HT1080 (cell line): ENCODE measurements at places on chromosomes 1 and 21. TPM values are rescaled to one million over a fixed set of nuclear protein-coding genes. Genes with fewer than 3 reads are reported as not detected.
A peak's percentile ranks its signal among the peaks of the same experiment; 100 is the strongest.

GRCh38 chr1:3992103-3992556 lies 92.1 kb upstream of the C1orf174 start:
- DNase-seq, result no peak

DNA sequence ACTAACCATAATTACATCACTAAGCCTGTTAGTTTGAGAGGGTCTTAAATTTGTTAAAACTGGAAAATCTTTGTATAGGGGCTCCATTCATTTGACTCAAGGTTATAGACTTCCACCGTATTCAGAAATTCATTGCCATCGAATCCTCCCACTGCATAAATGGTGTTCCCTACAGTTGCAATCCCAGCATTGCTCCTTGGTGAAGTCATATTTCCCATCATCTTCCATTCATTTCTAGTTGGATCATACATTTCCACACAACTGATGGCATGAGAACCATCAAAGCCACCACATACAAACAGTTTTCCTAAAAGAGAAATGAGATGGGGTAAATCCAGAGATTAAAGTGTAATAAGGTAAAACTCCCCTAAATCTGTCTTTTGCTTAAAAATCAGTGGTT lies 19.1 kb downstream of the IVNS1ABP start:
- no peak for DNase-seq

- no peak for DNase-seq
Observed at GRCh38 chr1:11594222-11594621, 60.0 kb downstream of the FBXO2 start.

DNA sequence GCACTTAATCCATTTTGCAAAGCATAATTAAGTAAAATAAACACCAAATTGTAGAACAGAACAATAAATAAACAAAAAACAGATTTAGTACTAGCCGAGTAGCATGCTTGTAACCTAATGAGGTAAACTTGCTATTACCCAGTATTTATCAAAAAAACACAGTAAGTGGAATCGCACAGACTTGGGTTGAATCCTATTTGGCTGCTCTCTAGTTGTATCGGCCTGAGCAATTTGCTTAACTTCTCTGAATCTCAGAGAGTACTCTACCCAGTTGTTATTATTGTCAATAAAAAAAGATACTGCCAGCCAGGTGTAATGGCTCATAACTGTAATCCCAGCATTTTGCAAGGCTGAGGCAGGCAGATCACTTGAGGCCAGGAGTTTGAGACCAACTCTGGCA lies 664.3 kb downstream of the ADGRL2 start:
- DNase-seq, result no peak

- DNase-seq, result no peak
Observed at GRCh38 chr21:45331531-45332147, 43.9 kb upstream of the POFUT2 start.

DNA sequence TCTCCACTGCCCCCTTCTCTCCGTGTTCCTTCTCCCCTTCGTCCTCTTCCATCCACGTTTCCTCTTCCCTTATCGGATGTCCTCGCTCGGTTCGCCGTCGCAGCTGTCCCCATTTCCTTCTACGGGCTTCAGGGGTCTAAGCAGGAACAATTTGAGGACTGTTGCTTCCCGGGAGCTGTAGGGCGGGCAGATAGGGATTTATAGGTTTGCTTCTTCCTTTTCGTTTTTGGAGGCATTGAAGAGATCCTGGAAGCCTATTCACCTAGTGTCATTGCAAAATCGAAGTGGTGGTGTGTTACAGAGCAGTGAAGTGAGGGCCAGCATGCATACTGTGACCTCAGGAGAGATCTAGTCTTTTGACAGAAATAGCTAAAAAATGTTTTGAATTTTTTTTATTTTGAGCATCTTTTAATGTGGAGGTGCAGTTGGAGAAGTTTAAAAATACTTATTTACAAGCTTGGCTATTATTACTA lies 897 bp downstream of the ZYG11B start:
- no peak for DNase-seq

GRCh38 chr1:222919478-222919865 lies 104.6 kb downstream of the DISP1 start:
- DNase-seq, result no peak

- no peak for DNase-seq
Observed at GRCh38 chr1:53089478-53090226, 27.6 kb downstream of the PODN start.

- DNase-seq, result peak; percentile 34
Observed at GRCh38 chr21:41580758-41581554, 73.0 kb upstream of the TMPRSS2 start.

GRCh38 chr1:48792961-48793360 lies 16.3 kb upstream of the BEND5 start:
- DNase-seq, result no peak

- no peak for DNase-seq
Observed at GRCh38 chr1:106225403-106225802, 831.1 kb upstream of the PRMT6 start.

DNA sequence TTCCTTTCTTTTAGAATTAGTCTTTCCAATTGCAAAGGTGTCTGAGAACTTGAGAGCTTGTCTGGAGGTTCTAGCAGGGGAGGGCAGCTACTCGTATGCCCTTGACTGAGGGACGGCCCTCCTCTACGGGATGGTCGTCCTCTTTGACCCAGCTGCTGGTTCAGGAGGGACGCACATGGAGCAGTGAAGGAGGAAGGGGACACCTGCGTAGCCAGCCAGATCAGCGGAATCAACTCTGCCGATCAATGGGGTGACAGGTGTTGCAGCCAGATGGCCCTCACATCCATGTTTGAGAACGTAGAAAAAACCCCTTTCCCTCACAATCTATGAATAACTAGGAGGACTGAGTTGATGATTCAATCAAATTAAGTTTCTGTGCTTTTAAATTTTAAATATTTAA lies 15.7 kb upstream of the A3GALT2 start:
- DNase-seq, result no peak

GRCh38 chr1:31505911-31506497 lies 70.3 kb upstream of the TINAGL1 start:
- peak; percentile 71 for DNase-seq

DNA sequence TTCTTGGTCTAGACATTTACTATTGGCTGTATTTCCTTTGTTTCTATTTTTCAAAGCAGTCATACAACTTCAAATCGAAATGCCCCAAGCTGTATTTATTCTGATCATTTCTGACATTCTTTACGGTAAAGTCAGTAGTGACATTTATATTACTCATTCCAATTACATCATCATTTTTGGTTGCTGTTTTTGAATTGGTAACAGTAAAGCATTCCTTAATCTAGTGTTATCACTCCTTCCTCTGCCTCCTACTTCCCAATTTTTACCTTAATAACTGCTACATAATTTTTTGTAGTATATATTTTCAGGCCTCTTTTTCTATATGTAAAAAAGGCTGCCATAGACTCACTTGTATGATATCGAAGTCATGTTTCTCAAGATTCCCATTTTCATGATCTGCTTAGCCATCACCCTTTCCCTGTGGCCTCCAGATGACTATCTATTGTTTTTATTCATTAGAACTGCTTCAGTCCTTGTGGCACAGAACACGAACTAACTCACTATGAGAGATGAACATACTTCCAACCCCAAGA lies 167.2 kb downstream of the RUNX1 start:
- peak; percentile 88 for DNase-seq

DNA sequence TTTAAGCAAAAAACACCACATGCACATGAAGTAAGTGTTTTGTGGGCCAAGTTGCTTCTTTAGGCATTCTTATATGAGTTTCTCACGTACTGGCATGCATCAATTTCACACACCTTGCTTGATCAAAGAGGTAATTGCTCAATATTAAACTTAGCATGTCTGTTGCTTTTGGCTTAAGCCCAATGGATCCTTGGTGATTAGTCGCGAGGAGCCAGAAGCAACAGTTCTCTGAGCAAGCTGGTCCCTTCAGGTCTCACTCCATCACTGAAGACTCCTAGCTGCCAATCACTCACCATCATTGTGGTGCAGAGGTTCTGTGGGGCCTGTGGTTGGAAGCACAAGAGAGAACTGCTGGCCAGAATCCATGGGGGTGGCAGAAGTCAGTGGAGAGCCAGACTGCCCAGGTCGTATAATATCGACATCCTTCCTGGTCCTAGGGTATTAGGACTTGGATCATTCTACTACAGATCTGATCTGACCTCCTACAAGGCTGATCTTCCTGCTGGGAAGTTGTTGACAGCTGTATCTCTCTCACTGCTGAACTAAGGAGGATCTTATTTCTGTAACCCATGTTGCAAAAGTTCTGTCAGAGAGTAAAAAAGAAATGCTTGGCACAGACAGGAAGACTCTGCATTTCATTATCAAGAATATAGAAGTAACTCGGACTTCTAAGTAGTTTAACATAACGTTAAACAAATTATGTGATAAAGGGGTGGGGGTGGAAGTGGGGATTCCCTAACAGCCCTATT lies 140.5 kb downstream of the NTPCR start:
- no peak for DNase-seq

DNA sequence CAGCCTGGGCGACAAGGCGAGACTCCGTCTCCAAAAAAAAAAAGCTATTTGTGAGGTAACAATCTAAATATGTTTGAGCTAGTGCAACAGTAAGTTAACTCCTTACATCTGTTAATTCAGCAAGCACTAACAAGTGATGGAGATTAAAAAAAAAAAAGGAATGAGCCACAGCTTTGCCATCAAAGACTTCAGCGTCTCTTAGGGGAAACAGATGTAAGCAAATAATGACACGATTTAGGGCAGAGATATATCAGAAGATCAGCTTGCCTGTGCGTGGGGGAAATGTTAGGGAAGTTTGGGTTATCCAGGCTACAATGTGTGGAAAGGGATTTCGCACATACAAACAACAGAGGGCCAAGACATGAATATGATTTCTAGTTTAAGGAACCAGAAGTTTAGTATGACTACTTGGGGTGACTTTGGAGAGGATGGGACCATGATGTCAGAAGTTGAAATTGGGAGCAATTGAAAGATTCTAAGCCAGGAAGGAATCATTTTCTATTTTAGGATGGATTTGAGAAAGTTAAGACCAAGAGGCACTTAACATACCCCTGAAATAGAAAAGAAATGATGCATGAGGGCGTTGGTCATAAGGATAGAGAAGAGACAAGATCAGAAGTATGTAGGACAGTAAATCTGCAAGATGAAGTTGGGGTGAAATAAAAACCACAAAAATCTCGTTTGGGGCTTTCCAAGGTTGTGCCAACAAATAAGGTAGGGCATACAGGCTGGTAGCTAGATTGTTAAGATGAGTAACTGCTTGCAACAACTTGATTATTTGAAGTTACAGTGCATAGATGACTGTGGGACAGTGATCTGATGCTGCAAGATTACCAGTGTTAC lies 2.4 kb upstream of the BRWD1 start:
- no peak for DNase-seq

DNA sequence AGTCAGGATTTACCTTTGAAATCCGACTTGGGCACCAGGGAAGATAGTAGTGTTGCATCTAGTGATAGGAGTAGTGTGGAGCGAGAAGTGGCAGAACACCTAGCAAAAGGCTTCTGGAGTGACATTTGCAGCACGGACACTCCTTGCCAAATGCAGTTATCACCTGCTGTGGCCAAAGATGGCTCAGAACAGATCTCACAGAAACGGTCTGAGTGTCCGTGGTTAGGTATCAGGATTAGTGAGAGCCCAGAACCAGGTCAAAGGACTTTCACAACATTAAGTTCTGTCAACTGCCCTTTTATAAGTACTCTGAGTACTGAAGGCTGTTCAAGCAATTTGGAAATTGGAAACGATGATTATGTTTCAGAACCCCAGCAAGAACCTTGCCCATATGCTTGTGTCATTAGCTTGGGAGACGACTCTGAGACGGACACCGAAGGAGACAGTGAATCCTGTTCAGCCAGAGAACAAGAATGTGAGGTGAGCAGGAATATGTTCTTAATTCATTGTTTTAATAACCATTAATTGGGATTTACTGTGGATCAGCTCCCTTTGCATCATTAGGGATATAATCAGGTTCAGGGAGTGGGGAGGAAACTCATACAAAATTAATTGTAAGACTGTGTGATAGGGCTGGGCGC lies 28.3 kb downstream of the BACH1 start:
- no peak for DNase-seq

GRCh38 chr1:246782120-246782900 lies 58.1 kb downstream of the SCCPDH start:
- peak; percentile 92 for DNase-seq

DNA sequence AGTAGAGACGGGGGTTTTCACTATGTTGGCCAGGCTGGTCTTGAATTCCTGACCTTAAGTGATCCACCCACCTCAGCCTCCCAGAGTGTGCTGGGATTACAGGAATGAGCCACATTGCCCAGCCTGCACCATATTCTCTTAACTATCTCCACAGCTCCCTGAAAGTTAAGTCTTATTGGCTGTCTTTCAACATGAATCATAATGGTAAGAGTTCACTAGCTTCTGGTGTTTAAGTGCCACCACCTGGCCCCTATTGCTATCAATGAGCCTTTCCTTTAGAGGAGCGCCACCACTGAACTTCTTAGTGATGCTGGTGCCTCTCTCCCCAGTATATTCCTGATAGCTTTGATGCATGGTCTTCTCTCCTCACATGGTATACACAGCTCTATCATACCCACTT lies 15.7 kb downstream of the ZFYVE9 start:
- peak; percentile 28 for DNase-seq

DNA sequence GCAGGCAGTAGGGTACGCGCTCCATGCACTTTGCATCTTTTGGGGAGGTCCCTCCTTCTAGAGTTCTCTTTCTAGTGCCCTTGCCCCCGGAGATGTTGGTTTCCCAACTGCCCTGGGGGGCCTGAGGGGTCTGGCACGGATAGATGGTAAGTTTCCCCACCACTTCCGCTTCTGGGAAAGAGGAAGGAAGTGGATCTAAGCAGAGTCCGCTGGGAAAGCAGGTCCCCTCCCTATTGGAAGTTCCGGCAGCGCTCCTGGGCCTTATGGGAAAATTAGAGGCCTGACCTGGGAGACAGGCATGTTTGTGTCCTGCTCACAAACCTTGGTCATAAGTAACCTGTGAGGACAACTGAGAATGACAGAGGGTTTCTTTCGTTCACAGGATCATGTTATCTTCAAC lies 274.4 kb downstream of the RPS6KC1 start:
- no peak for DNase-seq

GRCh38 chr21:46150491-46151121 lies 4.8 kb downstream of the FTCD start:
- no peak for DNase-seq

GRCh38 chr21:24716281-24716918 lies 890.9 kb downstream of the MRPL39 start:
- no peak for DNase-seq

Gene BSND
- not detected in 2 replicates for total RNA-seq

Gene SIK1
- 4.5 and 4.6 TPM in 2 replicates for total RNA-seq

Gene VHLL
- not detected in 2 replicates for total RNA-seq

Gene C1QC
- not detected in 2 replicates for total RNA-seq

Gene DDOST
- 401 and 438 TPM in 2 replicates for total RNA-seq
